ENCODE measurements at places on chromosomes 16 and 17. TPM values are rescaled to one million over a fixed set of nuclear protein-coding genes. Genes with fewer than 3 reads are reported as not detected.

The CSF3 gene
- polyA plus RNA-seq: not detected

- no peak for DNase-seq
Observed at GRCh38 chr17:17124341-17124740, 81.8 kb downstream of the PLD6 start.

The CDH1 gene
- 91.5 TPM for polyA plus RNA-seq

- DNase-seq: no peak
Observed at GRCh38 chr17:43722870-43723665, 35.5 kb downstream of the SOST start.

- DNase-seq: peak; percentile 60
Observed at GRCh38 chr17:66373944-66374817, 71.8 kb downstream of the PRKCA start.

GRCh38 chr17:16273929-16274339 lies 56.9 kb downstream of the PIGL start:
- no peak for DNase-seq

GRCh38 chr16:12551530-12551929 lies 252.2 kb downstream of the CPPED1 start:
- DNase-seq: no peak

DNA sequence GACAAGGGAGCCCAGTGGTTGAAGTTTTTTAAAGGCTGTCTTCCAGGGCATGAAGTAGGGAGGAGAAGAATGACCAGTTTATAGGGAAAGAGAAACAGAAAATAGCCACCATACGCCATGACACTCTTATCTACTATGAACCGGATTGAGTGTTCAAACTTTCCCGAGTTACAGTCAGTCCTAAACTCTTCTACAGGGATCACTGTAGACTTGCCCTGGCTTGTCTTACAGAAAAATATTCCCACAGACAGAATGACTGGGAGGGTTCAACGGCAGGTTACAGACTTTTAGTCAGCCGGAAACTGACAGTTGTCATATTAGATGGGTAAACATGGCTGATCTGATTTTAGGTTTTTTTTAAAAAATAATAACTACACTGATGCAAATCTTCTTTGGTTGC lies 662.5 kb upstream of the SOX9 start:
- DNase-seq: no peak

The PRR35 gene
- polyA plus RNA-seq: 6.6 TPM

The ITGAE gene
- polyA plus RNA-seq: 42.7 TPM

DNA sequence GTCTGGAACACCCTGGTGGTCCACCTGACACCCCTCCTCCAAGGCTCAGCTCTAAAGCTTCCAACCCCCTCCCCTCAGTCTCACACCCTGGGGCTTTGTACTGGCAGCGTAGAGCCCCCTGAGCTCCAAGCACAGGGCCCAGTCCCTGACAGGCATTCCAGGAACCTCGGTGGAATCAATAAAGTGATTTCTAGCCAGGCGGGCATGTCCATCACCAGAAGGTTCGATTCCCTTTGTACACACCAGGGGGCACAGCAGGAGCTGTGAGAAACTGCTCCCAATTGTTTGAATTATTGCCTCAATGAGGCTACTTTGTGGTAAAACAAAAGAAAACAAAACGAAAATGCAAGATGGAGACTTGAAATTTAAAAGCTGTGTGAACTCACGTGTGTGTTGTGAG lies 51.8 kb downstream of the SMPD3 start:
- DNase-seq: no peak

The NUP85 gene
- 84.0 TPM for polyA plus RNA-seq

DNA sequence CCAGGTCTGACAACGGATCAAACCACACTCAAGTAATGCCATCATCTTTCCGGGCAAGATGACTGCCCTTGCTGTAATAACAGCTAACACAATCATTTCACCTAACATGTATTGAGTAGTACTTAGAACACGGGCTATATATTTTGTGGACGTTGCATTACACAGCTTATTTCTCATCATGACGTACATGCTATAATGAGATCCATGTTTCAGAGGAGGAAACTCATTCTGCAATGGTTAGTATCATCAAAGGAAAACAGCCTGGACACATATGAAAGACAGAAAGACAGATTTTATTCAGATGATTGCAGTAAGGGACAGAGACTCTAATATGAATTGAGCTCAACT lies 446.7 kb downstream of the HS3ST3B1 start:
- no peak for DNase-seq

The INCA1 gene
- 8.8 TPM for polyA plus RNA-seq

GRCh38 chr16:89360760-89361435 lies 129.5 kb downstream of the ANKRD11 start:
- no peak for DNase-seq

- DNase-seq: peak; percentile 45
Observed at GRCh38 chr17:49575679-49576087, at the start of gene NXPH3. Gene NXPH3, plus strand, starts transcription at chr17:49575871. Its CDS starts 349 bp downstream, at chr17:49576220.

- DNase-seq: no peak
Observed at GRCh38 chr16:74321356-74321755, 24.7 kb downstream of the PSMD7 start.

GRCh38 chr16:62029947-62030346 lies 6.3 kb downstream of the CDH8 start:
- no peak for DNase-seq

GRCh38 chr16:57804111-57804837 lies 2.0 kb upstream of the KIFC3 start:
- DNase-seq: no peak

DNA sequence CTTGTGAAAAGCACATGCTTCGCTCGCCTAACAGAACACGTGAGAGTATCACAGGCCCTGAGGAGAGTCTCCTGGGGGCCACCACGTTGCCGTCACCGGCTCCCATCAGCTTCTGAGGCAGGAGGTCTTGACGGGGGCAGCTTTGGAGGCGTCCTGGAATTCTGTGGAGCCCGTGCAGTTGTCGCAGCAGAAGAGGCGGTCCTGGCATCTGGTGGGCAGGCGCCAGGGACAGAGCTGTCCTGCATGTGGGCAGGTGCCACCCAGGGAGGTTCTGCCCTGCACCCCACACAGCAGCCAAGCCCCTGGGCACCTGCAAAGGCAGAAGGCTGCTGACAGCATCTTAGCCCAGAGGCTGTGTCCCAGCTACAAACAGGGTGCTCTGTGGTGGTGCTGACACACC lies 99.0 kb upstream of the CREBBP start:
- no peak for DNase-seq
